ENCODE measurements at places on chromosomes 3 and 15.

DNA sequence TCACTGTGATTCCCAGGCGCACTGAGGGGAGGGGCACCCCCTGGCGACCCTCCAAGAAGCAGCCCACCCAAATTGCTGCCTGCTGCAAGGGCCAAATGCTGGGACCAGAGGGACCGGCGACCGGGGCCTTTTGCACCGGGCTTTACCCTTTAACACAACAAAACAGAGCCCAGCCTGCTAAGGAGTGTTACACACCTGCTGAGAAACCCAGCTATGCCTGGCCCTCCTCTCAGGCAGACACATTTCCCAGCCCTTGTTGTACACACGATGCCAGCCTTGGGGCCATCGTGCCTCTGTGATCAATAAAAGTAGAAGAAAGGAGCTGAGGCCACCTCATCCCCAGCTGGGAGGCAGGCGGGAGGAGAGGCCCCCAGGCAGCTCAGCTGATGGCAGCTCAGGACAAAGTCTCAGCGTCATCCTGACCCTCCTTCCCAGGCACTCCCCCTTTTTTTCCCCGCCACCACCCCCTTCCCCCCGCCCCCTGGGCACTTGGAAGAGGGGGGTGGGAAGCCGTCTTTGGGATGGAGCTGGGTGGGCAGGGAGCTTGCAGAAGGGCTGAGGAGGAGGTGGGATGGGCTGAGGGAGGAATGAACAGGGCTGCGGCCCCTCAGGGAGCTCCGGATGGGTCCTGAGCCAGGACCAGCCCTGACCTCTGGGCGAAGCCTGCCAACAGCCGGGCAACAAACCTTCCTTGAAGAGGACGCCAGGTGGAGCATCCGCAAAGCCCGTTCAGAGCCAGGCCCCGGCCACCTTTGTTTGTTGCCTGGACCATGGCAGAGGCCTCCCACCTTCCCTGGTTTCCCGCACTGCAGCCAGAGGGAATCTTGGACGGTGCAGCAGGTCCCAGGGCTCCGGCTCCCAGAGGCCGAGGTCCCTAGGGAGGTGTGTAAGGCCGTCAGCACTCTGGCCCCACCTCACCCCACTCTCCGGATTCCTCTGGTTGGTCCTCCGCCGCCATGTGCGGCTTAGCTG, 45.9 kb upstream of the SEC61A1 start:
- DNase-seq: no peak

- DNase-seq: no peak
These were observed 5.4 kb upstream of the PLOD2 start for GRCh38 chr3:146166415-146166821.

DNA sequence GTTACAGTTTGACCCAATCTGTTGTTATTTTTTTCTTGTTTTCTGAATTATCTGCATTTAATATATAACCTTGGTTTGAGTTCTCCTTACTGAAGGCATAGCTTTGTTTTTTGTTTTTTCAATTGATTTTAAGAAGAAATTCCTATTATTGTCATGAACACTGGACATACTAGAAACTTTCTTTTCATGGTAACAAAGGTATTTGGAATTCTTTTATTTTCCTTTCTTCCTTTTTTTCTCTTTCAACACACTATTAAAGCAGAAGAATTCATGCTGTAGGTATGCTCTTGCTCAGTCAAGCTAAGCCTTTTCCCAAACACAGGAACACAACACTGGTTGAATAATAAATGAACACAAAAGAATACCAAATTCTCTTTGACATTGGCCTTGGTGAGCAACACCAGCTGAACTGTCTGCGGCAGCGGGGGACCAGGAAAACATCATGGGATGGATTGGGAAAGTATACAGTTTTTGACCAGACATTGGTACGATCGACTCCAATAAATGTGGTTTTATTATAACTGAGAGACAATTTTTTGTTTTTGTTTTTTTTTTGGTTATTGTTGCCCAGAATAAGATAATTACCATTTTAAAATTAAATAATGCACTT, 23.1 kb downstream of the U2SURP start:
- DNase-seq: no peak

DNA sequence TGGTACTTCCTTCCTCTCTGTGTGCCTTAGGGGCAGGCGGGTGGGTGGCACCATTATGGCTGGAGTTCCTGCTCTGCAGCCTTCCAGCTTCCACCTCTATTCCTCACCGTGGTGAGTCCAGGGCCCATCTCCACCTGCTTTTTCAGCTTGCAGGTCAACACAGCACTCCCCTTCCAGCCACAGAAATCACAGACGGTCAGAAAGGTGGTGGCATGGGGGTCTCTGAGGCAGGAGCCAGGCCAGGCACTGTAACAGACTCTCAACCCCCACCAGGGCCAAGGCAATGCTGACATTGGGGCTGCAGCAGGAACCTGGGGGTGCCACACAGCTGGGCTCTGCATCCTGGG, 16.6 kb downstream of the KLF15 start:
- DNase-seq: no peak

- no peak for DNase-seq
These were observed 10.0 kb downstream of the PLA2G4B start for GRCh38 chr15:41848631-41849030.

DNA sequence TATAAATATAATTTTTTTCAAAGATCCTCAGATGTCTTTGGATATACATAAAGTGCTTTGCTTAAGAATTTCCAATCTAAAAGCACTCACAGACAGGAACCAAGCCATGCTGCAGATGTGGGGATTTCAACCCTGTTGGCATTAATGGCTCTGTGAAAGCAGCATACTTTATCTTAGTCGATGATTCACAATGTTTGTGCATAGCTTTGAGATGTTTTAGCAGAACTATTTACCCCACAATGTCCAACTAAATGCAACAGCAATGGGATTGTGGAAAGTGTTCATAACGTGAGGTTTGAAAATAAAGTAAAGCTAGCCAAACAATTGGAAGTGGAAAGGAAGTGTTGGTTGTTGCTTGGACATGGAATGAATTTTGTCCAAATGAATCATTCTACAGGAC, 371.4 kb downstream of the SOX2 start:
- no peak for DNase-seq

GRCh38 chr3:24086617-24087404, 141.7 kb downstream of the NR1D2 start:
- no peak for DNase-seq

- DNase-seq: no peak
These were observed 60.9 kb downstream of the NCEH1 start for GRCh38 chr3:172649987-172650386.

GRCh38 chr3:64262574-64263114, 37.4 kb upstream of the PRICKLE2 start:
- DNase-seq: no peak

DNA sequence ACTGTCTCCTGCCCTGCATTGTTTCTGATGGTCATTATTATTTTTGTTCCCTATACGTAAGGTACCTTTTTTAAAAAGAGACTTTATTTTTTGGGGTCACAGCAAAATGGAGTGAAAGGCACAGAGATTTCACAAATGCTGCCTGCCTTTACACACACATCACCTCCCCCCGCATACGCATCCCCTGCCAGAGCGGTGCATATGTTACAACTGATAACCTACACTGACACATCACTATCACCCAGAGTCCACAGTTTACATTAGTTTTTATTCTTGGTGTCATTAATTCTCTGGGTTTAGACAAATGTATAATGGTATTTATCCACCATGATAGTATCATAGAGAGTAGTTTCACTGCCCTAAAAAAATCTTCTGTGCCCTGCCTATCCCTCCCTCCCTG, 43.6 kb upstream of the KLF13 start:
- DNase-seq: no peak

- no peak for DNase-seq
These were observed 119.9 kb upstream of the CADPS start for GRCh38 chr3:62995119-62995518.

- DNase-seq: no peak
These were observed 9.2 kb downstream of the TM4SF1 start for GRCh38 chr3:149368201-149368673.

GRCh38 chr3:7917443-7918151, 584.0 kb upstream of the LMCD1 start:
- DNase-seq: no peak

DNA sequence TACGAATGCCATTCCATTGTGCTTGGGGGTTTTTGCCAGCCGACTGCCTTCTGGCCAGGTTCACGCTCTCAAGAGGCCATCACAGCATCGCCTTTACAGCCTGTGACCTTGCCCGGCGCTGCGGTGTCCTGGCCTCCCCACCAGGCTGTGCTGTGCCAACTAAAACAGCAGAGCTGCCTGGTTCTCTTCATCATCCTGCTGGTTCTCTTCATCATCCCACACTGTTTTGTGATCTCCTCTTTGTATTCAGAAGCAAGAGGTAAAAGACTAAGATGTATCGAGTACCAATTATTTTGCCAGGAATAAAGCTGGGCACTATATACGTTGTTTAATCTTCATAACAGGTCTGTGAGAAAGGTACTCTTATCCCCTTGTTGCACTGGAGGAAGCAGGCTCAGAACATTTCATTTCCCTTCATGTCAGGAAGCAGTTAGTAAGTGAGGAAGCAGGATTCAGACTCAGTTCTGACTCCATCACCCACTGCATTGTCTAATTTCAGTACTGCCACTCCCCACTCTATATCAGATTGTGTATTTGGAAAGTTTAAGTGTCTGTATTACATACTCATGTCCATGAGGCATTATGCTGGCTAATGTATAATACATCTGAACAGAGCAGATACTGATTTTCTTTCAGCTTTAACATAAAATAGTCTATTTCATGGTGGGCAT, 92.7 kb downstream of the LRRC28 start:
- DNase-seq: no peak

- no peak for DNase-seq
These were observed 59.7 kb downstream of the GRIP2 start for GRCh38 chr3:14480207-14481017.

GRCh38 chr15:91679447-91679846, 174.1 kb upstream of the SLCO3A1 start:
- DNase-seq: no peak

GRCh38 chr3:195034101-195034500, 236.9 kb downstream of the XXYLT1 start:
- DNase-seq: no peak

DNA sequence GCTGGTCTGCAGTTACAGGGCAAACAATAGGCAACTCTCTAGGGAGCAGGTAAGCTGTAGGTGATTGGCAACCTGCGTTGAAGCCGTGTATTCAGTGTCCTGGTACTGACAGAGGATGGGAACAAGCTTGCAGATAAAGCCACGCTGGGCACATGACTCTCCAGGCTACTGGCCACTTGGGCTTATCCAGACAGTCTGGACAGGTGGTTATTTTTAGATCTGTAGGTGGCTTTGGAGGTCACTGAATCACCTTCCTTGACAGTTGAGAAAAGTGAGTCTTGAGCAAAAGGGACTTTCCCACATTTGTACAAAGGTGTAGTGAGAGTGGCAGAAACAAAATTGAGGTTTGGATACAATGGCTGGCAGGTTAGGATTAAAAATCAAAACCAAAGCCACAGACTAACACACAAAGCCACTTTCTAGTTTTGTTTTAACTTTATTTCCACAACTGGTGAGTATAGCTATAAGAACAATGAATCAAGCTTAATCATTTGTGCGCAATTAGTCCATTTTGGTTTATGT, 22.3 kb upstream of the IL1RAP start:
- no peak for DNase-seq

GRCh38 chr3:56816061-56816460, 14.3 kb upstream of the ARHGEF3 start:
- DNase-seq: no peak

DNA sequence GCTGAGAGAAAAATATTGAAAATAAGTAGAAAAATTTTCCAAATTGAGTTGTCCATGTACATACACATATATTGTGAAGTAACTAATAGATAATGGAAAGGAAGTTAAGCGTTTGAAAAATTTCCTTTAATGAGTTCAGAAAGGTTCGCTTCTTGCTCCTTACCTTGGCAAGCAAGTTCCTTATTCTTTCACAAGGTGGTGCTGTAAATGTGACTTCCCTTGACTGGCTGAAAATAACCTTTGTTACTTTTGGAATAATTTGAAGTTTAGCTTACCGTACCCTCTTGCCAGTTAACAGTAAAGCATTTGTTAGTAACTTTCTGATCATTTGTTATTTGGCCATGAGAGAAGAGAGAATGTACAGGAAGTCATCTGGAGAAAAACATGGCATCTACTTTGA, 41.6 kb downstream of the PYDC2 start:
- DNase-seq: no peak

- no peak for DNase-seq
These were observed 39.9 kb upstream of the LRTM1 start for GRCh38 chr3:54967731-54968161.

GRCh38 chr3:144816323-144816722, 844.7 kb downstream of the DIPK2A start:
- DNase-seq: no peak

- no peak for DNase-seq
These were observed 1145.3 kb downstream of the OTOL1 start for GRCh38 chr3:162641907-162642306.

GRCh38 chr15:33678602-33679001, 289.7 kb upstream of the CHRM5 start:
- DNase-seq: no peak

GRCh38 chr3:142723665-142723967, 218 bp upstream of the TRPC1 start:
- no peak for DNase-seq
